ENCODE measurements at places on chromosomes 11 and 22. TPM values are rescaled to one million over a fixed set of nuclear protein-coding genes. Genes with fewer than 3 reads are reported as not detected.

SFI1 gene
- 4.0 TPM for polyA plus RNA-seq

BTG4 gene
- not detected for polyA plus RNA-seq

PRR5L gene
- 3.1 TPM for polyA plus RNA-seq

OR56A3 gene
- not detected for polyA plus RNA-seq

SLCO2B1 gene
- not detected for polyA plus RNA-seq

OR6T1 gene
- not detected for polyA plus RNA-seq

FGF3 gene
- polyA plus RNA-seq: not detected

DNA sequence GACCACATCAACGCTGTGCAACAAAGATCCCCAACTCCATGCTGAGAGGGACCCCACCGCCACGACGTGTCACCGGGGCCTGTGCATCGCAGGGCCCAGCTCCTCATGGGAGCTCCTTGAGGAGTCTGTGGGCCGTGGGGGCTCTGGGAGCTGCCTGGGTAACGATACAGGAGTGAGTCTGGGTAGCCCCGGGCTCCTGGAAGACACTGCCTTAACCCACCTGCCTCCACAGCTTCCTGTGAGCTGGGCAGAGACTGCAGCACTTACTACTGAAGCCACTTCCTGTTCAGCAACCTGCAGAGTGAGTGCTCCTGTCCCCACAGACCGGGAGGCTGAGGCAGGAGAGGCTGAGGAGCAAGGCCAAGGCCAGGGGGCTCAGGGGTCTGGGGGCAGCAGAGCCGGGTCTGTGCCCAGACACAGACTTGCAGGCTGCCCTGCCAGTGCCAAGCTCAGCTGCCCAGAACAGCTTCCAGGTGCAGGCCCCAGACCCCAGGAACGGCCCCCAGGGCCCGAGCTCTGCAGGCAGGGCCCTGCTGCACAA is 226.7 kb downstream of the BRD1 start:
- no peak for DNase-seq

GRCh38 chr11:77370217-77370616 is 68.7 kb upstream of the GDPD4 start:
- no peak for DNase-seq

- no peak for DNase-seq
Observed at GRCh38 chr22:26485013-26485412, 1.3 kb downstream of the SRRD start.

- no peak for DNase-seq
Observed at GRCh38 chr11:120940160-120940848, 83.6 kb upstream of the TBCEL start.

GRCh38 chr11:47204637-47204989 is 10.2 kb upstream of the DDB2 start:
- peak; percentile 46 for DNase-seq

DNA sequence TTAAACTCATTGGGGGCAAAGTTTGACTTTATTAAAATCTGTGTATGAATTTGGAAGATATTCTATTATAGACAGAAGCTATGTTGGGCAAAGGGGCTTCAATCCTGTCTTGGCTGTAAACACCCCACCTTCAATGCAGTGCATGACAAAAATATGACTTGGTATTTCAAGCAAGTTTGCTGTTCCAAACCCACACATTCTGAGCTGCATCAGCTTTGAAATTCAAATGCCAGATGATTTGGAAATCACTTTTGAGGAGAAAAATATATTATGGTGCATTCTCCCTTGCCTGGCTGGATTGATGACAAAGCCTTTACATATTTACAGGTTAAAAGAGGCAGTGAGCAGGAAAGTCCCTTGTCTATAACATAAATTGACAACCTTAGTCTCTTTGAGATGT is 760.0 kb downstream of the NELL1 start:
- DNase-seq: no peak

GRCh38 chr11:109041876-109042275 is 377.0 kb downstream of the DDX10 start:
- no peak for DNase-seq

DNA sequence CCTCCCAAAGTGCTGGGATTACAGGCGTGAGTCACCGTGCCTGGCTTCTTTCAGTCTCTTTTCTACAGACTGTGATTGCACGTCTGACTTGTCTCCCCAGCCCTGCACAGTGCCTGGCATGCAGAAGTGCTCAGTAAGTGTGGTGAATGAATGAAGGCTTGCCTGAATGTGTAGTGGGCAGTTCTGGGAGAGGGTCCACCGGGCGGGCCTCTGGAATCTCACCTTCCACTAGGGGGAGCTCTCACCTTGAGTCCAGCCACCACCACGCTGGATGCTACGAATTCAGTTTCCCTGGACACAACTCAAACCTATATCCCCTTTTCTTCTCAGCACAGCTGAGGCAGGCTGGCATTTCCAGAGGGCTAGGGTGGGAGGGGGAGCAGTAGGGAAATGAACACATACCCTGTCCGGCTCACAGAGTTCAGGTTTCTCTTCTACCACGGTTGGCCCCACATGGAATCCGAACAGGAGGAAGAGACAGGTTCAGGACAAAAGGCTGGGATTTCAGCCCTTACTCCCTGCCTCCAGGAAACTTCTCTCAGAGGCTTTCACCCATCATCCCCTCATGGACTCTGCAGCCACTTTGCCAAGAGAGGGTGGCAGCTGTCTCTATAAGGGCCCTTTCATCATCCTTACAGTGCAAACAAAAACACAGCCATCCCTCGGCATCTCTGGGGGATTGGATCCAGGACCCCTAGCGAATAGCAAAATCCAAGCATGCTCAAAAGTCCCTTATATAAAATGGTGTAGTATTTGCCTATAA is 86.8 kb downstream of the NECTIN1 start:
- no peak for DNase-seq

DNA sequence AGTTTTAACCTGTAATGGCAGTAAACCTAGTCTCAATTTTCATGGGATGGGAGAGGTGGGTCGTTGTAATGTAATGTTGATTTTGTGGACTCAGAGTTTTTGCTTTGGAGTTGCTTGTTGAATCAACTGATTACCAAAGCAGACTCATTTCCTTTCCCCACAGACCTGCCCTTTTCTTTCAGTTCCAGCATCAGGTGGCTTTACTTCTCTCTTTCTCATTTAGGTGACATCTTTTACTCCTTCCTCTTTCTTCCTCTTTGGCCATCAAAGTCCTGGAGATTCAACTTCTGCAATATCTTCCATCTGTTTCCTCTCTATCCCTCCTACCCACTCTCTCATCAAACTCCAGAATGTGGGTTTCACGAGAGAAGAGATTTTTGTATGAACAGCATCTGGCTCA is 313.9 kb downstream of the TMEM135 start:
- no peak for DNase-seq

DNA sequence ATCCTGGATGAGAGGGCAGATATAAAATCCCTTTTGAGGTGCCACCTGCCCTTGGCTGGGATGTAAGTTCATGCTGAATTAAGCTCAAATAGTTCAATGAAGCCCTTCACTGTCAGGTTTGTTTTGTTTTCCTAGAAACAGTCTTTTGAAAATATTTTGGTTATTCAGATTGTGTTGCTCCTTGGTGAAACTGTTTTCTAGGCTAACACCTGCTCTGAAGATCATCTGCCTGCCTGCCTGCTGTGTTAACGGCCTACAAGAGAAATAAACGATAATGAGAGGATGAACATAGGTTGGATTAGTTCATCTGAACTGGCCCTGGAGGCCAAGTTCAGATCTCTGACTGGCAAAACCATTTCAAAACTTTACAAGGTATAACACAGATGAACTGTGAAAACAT is 67.4 kb downstream of the ZBTB44 start:
- no peak for DNase-seq

DNA sequence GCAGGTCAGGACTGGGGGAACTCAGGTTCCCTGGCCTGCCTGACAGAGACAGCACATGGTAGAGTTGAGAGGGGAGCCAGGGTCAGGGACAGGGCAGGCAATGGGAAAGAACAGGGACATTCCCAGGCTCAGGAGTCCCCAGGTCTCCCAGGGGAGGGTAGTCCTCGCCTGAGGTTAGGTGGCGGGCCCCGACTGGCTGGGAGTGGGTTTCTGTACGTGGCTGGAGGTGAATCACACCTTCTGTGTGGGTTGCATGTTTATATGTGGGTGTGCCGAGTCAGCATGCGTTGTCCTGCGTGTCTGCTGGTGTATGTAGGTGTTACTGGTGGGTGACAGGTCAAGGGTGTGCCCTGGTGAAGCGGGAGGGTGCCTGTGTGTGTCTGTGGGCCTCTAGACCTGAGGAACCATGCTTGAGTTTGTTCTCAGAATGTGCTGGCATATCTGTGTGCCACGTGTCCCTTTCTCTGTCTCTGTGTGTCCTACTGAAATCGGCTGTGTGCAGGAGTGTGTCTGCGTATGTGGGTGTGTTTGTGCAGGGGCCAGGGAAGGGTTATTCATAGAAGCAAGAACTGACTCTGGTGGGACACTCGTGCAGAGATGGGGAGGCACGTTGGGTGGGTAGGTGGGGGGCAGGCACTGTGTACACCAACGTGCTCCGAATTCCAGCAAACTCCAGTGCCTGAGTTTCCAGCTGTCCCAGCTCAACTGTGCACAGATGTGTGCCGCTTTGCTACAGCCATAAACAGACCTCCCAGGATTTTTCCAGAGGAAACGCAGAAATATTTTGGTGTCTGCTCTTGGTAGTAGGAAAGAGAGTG is 23.8 kb upstream of the OAF start:
- no peak for DNase-seq

- no peak for DNase-seq
Observed at GRCh38 chr11:13008625-13009475, at the start of gene RASSF10. RASSF10 (plus strand) TSS chr11:13009316; CDS start chr11:13009577, 261 bp downstream.

- no peak for DNase-seq
Observed at GRCh38 chr11:1219834-1220815, 2.7 kb upstream of the MUC5B start.

DNA sequence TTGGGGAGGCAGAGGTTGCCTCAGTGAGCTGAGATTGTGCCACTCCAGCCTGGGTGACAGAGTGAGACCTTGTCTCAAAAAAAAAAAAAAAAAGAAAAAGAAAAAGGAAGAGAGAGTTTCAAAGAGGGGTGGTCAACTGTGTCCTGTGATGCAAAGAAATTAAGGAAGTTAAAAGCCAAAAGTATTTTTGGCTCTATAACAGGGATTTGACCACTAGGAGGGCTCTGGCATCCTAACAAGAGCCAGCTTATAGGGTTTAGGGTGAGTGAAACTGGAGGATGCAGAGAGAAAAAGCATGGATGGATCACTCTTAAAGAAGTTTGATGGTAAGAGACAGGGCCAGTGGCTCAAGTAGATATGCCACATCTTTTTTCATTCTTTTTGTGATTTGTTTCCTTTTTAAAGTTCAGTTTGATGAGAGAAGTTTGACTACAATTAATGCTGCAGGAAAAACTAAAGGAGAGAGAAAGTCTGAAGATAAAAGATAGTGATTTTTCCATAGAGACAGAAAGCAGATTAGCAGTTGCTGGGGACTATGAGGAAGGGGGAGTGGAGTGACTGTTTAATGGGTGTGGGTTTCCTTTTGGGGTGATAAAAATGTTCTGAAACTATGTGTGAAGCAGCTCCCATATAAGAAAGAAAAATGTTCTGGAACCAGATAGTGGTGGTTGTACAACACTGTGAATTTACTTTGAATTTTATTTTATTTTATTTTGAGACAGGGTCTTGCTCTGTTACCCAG is 11.1 kb upstream of the MICAL2 start:
- no peak for DNase-seq

DNA sequence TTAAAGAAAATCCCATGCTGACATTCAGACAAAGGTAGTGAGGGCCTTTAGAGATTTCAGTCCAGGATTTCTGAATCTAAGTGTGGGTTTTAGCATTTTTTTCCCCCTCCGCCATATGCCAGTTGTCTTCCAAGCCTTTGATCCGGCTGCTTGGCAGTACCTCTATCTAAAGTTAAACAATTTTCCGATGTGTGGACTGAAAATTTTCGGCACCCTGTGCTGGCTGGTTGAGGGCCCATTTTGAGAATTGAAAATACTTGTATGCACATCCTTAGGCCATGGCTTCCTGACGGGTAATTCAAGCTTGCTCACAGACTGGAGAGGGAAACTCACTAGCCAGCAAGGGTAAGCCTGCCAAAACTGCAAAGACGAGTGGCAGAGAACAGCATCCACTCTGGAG is 131.9 kb upstream of the NARS2 start:
- DNase-seq: no peak

- DNase-seq: peak; percentile 94
Observed at GRCh38 chr11:65860278-65861164, at the start of gene MUS81. MUS81 (plus strand) TSS chr11:65860433; CDS start chr11:65860754, 321 bp downstream.

- DNase-seq: peak; percentile 83
Observed at GRCh38 chr22:31177420-31178162, 17.6 kb downstream of the RNF185 start.

DNA sequence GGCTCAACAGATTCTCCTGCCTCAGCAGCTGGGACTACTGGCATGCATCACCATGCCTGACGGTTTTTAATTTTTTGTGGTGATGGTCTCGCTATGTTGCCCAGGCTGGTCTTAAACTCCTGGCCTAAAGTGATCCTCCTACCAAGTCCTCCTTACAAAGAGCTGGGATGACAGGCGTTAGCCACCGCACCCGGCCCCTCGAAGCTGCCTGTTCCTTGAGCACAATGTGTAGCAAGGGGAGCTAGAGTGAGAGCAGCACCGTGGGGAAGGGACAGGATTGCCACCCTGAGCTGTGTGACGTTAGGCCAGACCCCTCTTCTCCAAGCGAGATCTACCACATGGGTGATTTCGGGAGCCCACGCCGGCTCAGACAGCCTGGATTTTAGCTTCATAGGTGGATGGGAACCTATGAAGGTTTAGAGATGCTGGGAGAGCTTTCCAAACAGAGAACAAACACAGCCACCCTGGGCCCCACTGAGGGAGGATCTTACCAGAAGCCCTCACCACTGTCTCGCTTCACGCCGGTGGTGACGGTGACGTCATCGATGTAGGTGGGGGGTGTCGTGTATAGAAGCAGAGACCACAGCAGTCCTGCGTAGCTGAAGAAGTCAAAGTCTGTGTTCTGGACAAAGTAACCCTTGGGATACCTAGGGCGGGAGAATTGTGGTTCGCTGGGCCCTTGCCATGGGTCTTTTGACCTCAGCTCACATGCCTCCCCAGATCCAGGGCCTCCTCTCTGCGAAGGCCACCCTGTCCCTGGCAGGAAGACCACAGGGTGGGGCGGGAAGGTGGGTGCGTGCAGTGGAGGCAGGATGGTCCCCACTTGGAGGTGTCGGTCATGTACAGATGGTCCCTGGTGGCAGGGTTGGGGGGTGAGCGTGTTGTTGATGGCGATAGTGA is 23.1 kb downstream of the RGL4 start:
- DNase-seq: no peak

DNA sequence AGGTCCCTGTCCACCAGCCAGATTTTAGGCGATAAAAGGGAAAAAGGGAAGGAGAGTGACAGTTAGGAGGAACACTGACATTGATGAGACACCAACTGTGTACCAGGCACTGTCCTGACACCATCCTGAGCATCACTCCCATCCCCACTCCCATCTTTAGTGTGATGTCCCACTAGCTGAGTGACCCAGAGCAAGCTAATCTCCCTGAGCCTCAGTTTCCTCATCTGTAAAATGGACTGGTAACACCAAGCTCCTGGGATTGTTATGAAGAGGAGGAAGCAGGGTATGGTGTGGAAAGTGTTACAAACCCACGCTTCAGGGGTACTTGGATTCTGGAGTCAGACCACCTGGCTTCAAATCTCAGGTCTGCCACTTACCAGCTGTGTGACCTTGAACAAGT is 8.5 kb upstream of the P2RY6 start:
- DNase-seq: no peak
